ENCODE measurements at places on chromosomes 16 and 17.

- DNase-seq: no peak
Observed at GRCh38 chr16:2451851-2452320, 8.0 kb upstream of the TEDC2 start.

GRCh38 chr16:17222871-17223401 lies 247.8 kb downstream of the XYLT1 start:
- DNase-seq: peak; percentile 61

GRCh38 chr17:42459801-42460281 lies 1.2 kb downstream of the ATP6V0A1 start:
- DNase-seq: peak; percentile 79

DNA sequence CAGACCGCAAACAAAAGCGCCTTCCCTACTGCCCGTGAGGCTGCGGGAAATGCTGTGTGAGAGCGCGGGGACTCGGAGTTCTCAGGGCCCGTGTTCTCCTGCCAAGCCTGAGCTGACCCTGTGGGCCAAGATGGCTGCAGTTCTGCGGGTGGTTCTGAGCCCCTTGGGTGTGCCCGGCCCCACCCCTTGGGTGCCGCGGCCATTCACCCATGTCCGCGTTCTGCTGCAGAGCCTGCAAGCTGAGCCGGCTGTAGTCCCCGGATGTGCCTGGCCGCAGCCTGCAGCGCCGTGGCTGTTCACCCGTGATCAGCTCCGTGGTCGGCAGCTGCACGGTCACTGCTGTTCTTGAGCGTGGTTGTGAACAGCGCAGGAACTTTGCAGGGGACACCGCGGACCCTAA lies 20.0 kb downstream of the ACSF3 start:
- no peak for DNase-seq

DNA sequence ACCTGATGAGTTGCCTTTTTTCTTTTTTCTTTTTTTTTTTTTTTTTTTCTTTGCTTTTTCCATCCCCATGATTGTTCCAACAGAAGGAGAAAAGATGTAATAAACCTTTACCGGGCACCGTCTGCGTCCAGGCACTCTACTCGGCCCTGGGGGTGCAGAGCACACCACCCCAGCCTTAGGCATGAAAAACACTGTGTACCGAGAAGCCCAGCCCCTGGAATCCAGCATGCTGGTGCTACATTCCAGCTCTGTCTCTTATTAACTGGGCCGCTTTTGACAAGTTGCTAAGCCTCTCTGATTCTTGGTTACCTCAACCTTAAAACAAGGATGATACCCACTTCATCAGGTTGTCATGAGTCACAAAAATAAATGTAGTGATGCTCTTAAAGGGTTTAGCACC lies 64.1 kb upstream of the HSBP1 start:
- DNase-seq: no peak

- DNase-seq: no peak
Observed at GRCh38 chr16:875182-876040, 74.9 kb upstream of the GNG13 start.
